ENCODE measurements at places on chromosomes 5 and 9. TPM values are rescaled to one million over a fixed set of nuclear protein-coding genes. Genes with fewer than 3 reads are reported as not detected.

Gene POLR3G
- 2.6 TPM for polyA plus RNA-seq

Gene MYOT
- 1.3 TPM for polyA plus RNA-seq

Gene MARCOL
- polyA plus RNA-seq, result not detected

Gene EDIL3
- polyA plus RNA-seq, result 65.3 TPM

Gene DMGDH
- 13.1 TPM for polyA plus RNA-seq

Gene STC2
- polyA plus RNA-seq, result 1.2 TPM

Gene TLX3
- not detected for polyA plus RNA-seq

Gene DCP2
- 39.4 TPM for polyA plus RNA-seq

Gene PTTG1
- 69.5 TPM for polyA plus RNA-seq

Gene C5orf52
- polyA plus RNA-seq, result not detected

Gene KCNV2
- not detected for polyA plus RNA-seq

Gene GABRA6
- not detected for polyA plus RNA-seq

GRCh38 chr5:168683247-168683926 is 104.2 kb upstream of the PANK3 start:
- no peak for DNase-seq

DNA sequence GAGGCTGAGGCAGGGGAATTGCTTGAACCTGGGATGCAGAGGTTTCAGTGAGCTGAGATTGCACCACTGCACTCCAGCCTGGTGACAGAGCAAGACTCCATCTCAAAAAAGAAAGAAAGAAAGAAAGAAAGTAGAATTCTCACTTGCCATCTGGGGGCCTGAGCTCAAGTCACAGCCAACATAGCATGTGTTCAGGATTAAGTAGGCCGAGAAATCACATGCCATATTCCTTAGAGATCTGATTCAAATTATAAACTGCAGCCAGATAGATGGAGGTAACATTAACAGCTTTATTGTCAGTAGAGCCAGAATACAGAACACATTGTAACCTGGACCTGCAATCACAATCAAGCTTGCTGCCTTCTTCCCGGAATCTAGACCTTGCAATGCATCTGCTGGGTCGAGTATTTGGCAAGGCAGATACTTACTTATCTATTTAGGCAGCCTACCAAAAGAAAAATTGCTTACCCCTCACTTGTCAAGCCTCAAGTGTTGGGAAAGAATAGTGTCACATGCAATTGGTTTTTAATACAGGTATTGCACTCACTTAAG is 173.7 kb downstream of the CPLANE1 start:
- DNase-seq, result no peak

GRCh38 chr5:90571147-90571773 is 12.7 kb downstream of the ADGRV1 start:
- DNase-seq, result no peak

DNA sequence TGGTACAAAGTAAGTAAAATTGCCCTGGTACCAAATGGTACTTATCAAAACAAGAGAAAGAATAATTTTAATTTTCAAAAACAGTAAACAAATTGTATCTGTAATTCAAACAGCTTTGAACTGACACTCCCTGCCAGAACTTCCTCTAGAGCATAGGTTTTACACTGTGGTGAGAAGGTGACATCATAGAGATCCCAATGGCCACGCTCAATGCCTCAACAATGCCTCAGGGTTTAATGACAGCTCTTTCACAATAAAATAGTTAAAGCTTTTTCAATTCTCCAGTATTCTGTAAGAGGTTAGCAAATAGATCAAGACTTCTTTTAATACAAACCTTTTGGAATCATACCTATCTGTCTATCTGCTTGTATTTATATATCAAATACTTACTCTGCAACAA is 437.1 kb downstream of the PRR16 start:
- DNase-seq, result no peak

- no peak for DNase-seq
Measured at GRCh38 chr5:37197340-37198050, 51.7 kb downstream of the CPLANE1 start.

GRCh38 chr5:64887910-64888309 is 119.2 kb downstream of the CWC27 start:
- DNase-seq, result no peak

- no peak for DNase-seq
Measured at GRCh38 chr9:116479056-116479544, 208.0 kb upstream of the TRIM32 start.

- DNase-seq, result no peak
Measured at GRCh38 chr9:91577633-91578061, 154.0 kb upstream of the NFIL3 start.

DNA sequence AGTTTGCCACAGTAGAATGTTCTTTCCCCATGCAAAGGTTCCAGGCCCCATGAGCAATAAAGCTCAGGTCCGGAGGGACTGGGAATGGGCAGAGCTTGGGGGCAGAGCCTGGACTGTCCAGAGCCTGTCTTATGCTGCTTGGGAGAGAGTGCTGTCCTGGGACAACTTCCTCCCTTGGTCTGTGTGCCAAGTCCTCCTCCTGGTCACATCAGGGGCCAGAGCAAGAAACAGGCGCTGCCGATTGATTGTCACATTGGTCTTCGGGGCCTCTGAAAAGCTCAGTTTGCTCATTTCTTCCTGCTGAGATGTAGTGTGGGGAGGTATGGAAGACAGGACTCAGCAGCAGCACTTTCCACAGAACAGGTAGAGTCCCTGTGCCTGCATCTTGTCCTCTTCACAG is 54.0 kb upstream of the FCN1 start:
- DNase-seq, result no peak

DNA sequence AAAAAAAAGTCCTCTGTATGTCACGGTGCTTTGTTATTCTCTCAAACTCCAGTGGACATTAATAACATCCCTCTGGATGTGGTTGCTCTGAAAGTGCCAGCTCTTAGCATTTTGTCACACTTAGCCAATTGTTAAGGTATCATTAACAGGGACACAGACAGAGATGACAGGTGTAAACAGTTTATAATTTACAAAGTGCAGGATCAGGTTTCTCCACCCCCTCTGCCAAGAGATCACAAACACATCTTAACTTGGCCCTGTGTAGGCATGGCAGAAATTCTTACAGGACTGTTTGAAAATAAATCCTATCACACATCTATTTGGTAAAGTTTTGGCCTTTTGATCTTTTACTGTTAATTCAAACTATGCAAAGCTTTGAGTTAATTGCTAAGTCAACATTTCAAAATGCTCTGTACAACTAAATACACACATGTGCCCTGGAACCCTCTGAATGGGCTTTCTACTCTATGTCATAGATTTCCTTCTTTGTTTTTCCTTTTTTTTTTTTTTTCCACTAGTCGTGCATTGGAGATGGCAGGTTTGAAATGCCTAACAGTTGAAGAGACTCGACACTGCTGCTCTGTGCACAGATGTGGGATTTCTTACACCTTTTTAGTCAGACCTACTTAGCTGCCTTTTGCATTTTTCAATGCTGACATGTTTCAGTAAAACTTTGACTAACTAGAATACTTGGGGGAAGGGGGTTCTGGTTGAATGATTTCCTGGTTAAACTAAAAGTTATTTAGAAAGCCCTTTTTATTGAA is 41.7 kb downstream of the SEMA6A start:
- no peak for DNase-seq

DNA sequence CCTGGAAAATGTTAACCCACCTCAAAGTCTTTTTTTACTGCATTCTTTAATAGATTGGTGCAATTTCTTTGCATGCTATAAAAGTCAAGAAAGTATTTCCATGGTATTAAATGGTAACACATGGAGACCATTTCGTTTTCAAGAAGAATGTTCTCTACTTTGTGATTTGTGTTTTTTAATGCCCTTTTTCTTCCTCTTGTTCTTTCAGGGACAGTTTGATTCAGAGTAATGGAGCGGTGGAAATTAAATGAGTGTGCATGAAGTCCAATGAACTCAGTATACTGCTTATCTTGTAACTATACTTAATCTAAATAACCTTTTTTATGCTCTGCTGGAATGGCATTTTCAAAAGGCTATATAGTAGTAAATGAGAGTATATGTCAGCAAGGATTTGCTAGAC is 507.0 kb upstream of the CDH6 start:
- no peak for DNase-seq

- DNase-seq, result no peak
Measured at GRCh38 chr9:114069476-114070187, 8.5 kb downstream of the AMBP start.

- DNase-seq, result no peak
Measured at GRCh38 chr9:19085295-19085694, 17.4 kb downstream of the HAUS6 start.

- DNase-seq, result no peak
Measured at GRCh38 chr9:91407580-91408318, 15.9 kb downstream of the NFIL3 start.

GRCh38 chr9:106867286-106867685 is 4.3 kb downstream of the ZNF462 start:
- DNase-seq, result no peak

DNA sequence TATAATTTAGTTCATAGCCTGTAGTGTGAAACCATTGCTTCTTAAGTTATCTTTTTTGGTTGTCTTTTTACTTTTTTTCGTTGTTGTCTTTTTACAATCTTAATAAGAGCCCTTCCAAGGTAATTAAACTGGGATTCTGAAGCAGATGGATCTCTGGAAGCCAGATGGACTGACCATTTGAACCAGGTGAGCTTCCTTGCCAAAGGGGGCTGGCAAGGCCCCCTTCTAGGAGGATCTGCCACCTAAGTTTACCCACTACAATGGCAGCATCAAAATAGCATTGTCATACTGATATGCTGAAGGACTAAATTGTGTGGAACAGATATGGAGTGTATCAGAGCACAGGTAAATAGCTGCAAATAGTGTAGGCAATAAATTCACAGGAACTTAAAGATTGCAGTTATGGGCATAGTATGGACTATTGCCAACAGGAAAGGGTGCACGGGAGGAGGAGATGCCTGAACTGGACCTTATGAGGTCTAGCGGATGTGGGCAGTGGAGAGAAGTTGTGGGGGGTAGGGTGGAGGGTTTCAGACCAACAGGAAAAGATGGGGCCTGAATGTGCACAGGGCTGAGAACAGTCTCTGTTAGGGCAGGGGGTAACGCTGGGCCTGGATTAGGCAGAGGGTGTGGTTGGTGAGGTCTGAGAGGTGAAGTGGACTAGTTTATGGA is 61.5 kb upstream of the CTXN3 start:
- no peak for DNase-seq

GRCh38 chr5:90279091-90279490 is 130.5 kb downstream of the CETN3 start:
- no peak for DNase-seq

GRCh38 chr9:79868567-79869189 is 296.9 kb downstream of the TLE4 start:
- no peak for DNase-seq

DNA sequence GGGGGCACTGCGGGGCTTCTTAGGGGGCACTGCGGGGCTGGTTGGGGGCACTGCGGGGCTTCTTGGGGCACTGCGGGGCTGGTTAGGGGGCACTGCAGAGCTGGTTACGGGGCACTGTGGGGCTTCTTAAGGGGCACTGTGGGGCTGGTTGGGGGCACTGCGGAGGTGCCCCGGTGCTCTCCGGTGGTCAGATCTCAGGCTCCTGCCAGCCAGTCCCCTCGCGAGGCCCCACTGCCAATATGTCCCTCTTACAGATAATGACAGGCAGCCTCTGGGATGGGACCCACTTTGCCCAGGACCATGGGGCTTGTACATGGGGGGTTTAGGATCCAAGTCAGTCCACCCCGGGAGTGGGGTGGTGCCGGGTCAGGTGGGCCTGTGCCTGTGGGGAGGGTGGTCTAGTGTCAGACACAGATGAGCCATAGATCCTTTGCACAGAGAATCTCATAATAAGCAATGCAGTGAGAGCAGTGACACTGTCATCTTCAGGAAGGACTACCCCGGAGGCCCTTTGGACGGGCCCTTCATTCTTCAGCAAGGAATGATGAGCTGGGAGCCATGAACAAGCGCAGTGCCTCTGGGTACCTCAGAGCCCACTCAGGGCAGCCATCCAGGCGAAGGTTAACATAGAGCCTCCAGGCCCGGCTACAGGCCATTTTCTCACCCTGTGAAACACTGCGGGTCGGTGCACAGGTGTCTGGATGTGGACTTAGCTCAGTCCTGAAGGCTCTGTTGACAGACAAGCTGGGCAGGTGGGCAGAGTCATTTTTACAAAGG is 38.2 kb downstream of the COL5A1 start:
- DNase-seq, result no peak

DNA sequence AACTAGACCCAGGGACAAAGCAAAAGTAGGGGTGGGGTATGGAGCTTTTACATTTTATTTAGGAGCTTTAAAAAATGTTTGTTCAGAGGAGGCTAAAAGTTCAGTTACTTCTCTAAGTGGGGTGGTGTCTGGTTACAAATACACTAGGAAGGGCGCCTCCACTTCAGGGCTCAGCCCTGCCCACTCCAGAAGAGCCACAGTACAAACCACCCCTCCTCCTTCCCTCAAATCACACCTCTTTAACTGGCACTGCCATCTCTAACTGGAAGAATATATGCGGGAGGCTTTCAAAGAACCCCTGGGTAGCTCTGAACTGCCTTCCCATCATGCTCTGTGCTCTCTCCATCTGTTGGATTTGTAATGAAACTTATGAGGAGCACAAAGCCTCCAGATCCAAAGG is 98.8 kb upstream of the NFIB start:
- no peak for DNase-seq

DNA sequence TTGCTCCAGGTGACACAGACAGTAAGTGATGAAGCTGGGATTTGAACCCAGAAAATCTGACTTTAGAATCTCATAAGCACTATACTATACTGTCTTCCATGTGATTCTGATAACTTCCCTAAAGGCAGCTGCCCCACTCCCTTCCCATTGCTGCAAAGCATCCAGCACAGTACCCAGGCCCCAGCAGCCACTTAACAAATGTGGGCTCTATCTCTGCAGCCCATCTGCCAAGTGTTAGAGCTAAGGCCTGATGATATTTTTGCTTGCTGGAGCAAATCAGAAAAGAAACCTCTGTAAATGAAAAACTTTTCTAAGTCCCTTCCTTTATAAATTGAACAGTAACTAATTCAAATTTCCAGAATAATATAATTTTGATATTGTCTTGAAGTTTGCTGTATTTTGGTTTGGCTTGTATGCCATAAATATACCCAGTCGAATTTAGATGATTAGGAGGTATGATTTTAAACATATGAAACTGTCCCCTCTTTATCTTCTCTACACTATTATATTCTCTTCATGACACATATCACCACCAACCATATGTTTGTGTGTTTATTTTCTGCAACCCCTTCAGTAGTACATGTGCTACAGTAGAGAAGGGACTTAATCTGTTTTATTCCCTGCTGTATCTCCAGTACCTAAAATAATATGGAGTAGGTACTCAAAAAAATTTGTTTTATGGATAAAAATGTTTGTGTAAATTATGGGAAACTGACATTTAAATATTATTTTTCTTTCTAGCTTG is 63.8 kb downstream of the SMIM15 start:
- no peak for DNase-seq

DNA sequence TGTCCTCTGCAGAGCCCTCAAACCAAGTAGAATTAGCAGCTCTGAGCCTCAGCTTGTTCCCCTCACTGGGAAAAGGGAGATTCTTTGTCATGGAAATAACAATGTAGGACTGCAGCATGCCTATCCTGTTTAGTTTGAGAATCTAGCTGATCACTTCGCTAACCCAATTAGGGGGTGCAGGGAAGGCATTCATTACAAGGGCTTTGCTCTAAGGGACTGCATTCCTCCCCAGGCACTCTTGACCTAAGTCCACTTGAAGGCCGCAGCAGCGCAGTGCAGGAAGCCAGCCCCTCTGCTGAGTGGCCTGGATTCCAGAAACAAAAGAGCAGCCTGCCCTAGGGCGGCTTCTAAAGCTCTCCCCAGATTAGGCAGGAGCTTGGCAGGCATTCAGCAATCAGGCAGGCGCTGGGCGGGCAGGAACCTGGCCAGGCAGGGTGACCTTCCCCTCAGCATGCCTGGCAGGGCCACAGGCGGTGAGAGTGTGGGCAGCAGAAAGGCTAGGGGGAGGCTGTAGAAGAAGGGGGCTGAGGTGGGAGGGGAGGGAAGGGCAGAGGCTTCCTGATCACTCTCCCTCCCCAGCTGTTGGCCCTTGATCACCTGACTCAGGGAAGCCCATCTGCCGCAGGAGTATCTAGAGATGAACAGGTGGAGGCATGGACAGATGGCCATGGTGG is 24.8 kb downstream of the CCNJL start:
- no peak for DNase-seq

Measured in left renal pelvis (tissue), 4 donors.